ENCODE measurements at places on chromosomes 6 and 20.
A peak's percentile ranks its signal among the peaks of the same experiment; 100 is the strongest.

DNA sequence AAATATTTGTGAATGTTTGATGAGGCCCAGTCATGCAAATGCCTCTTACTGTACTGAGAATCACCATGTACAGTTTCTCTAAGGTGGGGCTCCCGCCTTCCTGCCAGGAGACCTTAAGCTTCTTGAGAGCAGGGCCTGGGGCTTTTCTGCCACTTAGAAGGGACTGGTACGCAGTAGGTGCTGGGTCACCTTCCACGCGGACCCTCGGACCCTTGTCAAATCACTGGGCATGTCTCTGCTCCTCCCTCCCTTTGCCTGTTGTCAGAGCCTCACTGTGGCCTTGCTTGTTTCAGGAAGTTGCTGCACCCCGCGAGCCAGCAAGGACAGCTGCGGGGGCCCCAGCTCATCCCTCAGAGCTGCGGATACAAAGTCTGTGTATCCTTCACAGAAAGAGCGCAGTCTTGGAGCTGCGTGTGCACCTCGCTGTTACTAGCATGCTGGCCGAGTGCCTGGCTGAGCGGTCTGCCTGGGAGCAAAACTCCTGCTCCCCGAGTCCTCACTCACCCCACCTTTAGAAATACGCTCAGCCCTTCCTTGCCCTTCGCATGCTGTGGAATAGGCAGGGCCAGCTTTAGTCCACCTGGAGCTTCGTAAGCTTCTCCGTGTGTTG is 30.7 kb upstream of the IRF4 start:
- DNase-seq, result no peak

- DNase-seq, result peak; percentile 67
Observed at GRCh38 chr20:35823937-35824336, 52.1 kb downstream of the PHF20 start.

- DNase-seq, result no peak
Observed at GRCh38 chr20:34175879-34176278, 63.8 kb upstream of the EIF2S2 start.

- no peak for DNase-seq
Observed at GRCh38 chr6:141688916-141689315, 443.8 kb upstream of the GJE1 start.

GRCh38 chr6:139500977-139501376 is 126.5 kb upstream of the CITED2 start:
- peak; percentile 35 for DNase-seq

DNA sequence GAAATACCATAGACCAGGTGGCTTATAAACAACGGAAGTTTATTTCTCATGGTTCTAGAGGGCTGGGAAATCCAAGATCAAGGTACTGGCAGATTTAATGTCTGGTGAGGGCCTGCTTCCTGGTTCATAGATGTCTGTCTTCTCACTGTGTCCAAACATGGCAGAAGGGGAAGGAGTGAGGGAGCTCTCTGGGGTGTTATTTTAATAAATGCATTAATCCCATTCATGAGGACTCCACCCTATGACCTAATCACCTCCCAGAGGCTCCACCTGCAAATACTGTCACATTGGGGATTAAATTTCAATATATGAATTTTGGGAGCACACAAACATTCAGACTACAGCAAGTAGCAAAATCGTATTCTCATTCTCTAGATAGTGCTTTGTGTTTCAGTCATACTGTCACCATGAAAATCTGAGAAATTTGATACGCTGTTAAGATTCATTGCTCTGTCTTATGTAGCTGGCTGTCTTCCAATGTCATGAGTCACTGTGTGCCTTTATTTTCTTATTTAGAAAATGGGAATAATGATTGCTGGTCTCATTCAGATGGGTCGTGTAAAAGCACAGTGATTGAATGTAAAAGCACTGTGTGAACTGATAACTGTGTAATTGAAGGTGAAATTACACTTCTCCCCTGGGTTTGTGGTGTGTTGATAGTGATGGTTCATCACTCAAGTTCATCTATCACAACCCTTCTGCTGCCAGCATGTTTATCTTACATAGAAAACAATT is 8.9 kb upstream of the ERVFRD-1 start:
- DNase-seq, result peak; percentile 49

- no peak for DNase-seq
Observed at GRCh38 chr20:23121751-23122320, 35.7 kb upstream of the CD93 start.

DNA sequence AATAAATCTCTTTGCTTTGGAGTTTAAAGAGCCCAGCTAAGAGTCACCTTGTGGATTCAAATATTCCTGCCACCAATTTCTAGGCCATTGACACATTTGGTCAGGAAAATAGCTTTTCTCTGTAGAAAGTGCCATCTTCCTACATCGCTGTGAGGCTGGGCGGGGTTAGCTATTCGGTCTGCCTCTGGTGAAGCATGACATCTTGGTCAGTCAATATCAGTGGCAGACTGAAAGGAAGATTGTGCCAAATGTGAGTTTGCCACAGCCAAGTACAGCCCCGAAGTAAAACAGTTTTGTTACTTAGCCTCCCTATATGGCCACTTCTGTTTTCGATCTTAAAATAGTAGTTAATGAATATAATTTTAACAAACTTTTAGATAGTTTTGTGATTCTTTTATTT is 65.5 kb upstream of the FABP7 start:
- no peak for DNase-seq

- no peak for DNase-seq
Observed at GRCh38 chr20:1943275-1944002, 48.2 kb downstream of the SIRPA start.

- no peak for DNase-seq
Observed at GRCh38 chr6:148470606-148471465, 128.2 kb downstream of the SASH1 start.

GRCh38 chr20:35625584-35626385 is 10.2 kb downstream of the SPAG4 start:
- DNase-seq, result no peak

GRCh38 chr20:8018958-8019245 is 659 bp downstream of the TMX4 start:
- DNase-seq, result peak; percentile 77

- DNase-seq, result peak; percentile 96
Observed at GRCh38 chr6:113645576-113645970, 211.6 kb upstream of the MARCKS start.

DNA sequence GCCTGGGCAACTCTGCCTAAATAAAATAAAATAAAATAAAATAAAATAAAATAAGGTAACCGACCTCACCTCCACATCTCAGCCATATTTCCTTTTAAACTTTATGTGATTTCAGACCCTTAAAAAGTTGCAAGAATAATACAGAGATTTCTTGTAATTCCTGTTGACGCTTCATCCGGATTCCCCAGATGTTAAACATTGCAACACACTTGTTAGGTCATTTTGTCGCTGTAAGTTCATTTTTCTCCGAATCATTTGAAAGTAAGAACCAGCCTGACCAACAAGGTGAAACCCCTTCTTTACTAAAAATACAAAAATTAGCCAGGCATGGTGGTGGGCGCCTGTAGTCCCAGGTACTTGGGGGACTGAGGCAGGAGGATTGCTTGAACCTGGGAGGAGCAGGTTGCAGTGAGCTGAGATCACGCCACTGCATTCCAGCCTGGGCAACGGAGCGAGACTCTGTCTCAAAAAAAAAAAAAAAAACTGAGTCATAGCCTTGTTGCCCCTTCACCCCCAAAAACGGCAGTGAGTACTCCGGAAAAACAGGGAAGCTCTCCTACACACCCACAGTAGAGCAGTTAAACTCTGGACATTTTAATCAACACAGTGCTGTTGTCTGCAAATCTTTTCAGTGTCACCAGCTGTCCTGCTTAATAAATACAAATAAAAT is 5.9 kb downstream of the PYGB start:
- peak; percentile 68 for DNase-seq

DNA sequence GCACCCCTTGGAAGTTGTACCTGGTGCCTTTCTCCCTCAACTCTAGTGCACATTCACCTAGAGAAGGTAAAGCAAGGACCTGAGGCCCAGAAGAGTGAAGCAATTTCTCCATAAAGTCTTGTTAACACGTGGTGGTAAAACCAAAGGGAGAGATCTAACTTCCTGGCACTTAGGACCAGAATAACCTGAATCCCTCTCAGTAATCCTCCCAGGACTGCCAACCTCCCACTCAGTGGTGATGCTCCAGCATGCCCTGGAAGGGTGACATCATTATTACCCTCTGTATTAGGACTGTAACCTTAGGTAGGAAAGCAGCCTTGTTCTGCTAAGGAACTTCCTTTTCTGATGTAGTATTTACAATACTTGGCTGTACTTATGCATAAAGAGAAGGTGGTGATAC is 330.6 kb upstream of the MARCKS start:
- peak; percentile 2 for DNase-seq

DNA sequence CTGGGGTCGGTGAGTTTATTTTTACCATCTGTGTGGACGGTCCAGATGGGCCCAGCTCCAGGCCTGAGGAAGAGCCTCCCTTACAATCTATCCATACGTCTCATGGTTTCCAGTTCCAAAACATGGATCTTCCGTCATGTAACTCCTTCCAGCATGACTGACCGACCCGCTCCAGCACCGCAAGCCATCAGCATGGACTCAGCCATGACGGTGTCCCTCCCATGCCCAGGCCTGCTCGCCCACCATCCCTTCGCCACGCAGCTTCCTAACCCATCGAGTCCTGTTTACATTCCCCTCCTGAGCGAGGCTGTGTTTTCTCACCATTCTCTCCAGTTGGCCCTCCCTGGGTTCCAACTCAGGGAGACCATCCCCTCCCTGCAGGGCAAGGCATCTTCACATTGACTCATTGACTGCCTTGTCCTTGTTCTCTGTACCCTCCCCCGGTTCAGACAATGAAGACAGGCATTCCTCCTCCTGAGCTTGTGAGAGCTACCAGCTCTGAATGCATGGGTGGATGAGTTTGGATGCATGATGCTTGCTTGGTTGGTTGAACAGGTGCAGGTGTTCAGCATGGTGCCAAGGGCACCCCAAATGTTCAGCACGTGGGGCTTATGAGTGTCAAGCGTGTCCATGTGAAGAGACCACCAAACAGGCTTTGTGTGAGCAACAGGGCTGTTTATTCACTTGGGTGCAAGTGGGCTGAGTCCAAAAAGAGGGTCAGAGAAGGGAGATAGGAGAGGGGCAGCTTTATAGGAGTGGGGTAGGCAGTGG is 235.8 kb downstream of the SMOC2 start:
- DNase-seq, result peak; percentile 79

DNA sequence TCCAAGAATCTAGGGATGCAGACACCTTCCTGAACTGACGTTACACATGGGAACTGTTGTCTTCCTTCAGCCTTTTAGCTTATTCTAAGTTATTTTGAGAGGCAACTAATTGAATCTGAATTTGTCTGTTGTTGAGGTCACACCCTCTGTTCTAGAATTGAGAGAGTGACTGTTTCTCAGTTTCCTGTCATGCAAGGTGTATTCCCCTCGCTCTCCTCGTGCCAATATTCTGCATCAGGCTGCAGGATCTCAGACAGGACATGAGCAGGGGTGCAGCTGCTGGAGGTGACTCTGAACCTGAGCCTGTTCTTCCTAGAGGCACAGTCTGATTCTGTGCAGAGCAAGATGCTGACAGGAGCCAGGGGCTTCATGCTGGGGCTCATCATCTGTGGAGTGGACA is 52.5 kb downstream of the HLA-DPB1 start:
- no peak for DNase-seq

DNA sequence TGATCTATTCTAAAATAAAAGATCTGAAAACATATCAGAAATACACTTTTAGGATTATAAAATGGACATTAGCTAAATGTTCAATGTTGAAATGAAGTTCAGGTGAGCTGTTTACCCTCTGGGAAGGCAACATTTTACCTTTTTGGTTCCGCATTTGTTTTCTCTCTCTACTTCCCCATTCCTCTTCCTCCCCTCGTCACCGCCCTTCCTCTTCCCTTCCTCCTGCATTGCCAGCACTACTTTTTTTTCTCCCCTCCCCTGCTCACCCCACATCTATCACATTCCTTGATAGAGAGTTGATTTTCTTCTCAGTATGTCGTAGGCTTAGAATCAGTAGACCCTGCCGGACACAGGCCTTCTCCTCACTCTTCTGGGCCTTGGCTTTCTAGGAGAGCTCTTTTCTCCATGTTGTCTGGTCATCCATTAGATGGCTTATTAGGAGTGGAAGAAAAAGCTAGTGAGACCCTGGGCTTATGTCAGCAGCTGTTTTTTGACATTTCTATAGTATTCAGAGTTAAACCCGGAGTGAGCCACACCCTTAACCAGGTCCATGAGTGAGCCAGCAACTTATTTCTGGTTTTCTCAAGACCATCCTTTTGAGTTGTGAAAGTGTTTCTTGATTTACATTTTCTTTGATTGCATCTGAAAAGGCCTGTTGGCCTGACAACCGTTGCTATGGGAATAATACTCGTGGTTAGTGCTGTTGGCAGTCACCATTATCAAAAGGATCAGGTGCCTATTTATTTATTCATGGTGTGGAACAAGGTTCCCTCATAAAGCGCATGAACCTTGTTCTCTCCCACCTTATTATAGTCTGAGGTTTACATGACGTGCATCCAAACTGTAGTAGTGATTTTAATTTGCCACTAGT is 90.9 kb downstream of the DTD1 start:
- no peak for DNase-seq

DNA sequence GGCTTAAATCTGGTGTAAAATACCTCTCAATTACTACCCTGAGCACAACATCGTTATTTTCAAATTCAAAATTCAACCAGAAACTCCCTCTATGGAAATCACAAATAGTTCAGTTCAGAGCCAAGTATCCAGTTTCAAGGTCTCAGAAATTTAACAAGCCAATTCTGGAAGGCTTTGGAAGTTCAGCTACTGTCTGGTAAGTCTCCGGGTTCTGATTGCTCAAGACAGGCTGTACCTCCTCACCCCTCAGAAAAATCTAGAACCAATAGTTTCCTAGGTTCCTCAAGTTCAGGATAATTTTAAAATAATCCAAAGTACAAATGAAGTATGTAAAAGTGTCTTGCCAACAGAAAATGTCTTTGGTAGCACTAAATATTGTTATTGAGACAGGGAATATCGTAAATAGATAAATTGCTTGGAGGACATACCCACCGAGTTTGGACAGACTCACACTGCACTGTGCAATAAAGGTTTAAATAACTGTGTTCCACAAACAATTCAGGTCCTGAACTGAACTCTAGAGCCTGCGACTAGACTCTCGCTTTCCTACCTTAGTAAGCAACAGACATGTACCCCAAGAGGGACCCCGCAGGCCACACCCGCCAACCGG is 729 bp downstream of the ATG5 start:
- DNase-seq, result no peak
